NCI-H446 treated with DMSO at 0.1 percent for 48 hours (cell line): ENCODE measurements at places on chromosomes 6 and 20.

- no peak for DNase-seq
These were observed 37.8 kb downstream of the CPXM1 start for GRCh38 chr20:2762578-2763131.

DNA sequence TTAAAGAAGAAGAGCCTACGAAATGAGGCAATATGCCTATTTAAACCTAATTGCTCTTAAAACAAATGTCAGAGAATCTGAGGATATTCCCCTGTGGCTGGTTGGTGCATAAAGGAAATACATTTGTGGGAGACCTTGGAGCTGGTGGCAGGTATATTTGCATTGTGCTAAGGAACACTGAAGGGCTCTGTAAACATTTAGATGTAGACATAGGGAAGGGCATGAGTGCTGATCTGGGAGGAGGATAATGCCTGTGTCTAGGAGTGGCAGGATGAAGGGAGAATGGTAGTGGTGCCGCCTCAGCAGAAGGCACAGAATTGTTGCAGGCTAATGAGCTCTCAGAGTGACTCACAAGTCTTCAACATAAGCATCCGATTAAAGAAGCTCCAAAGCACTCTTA lies 85.8 kb downstream of the CD164 start:
- DNase-seq: no peak

- no peak for DNase-seq
These were observed 24.2 kb downstream of the PDRG1 start for GRCh38 chr20:31927627-31928159.

DNA sequence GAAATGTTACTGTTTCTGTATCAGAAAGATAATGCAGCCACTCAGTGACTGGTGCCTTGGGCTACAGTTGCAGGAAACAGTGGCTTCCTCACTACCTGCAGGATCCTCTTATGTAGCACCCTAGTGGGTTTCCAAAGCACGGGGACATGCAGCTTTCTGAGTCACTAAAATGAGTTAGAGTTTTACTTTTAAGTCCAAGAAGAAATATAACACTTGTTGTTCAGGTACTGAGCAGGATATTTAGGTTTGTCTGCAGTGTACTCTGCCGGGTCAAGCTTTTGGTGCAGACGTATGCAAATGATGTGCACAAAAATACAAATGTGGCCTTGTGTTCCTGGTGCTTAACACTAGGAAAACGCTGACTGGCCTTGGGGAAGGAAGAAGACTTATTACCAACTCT lies 22.0 kb downstream of the ACSS1 start:
- no peak for DNase-seq

- DNase-seq: no peak
These were observed 67.7 kb upstream of the SRSF6 start for GRCh38 chr20:43389839-43390626.

GRCh38 chr20:33862709-33863403 lies 51.7 kb downstream of the CHMP4B start:
- DNase-seq: no peak

- DNase-seq: no peak
These were observed 59.7 kb upstream of the MYB start for GRCh38 chr6:135121434-135121833.

DNA sequence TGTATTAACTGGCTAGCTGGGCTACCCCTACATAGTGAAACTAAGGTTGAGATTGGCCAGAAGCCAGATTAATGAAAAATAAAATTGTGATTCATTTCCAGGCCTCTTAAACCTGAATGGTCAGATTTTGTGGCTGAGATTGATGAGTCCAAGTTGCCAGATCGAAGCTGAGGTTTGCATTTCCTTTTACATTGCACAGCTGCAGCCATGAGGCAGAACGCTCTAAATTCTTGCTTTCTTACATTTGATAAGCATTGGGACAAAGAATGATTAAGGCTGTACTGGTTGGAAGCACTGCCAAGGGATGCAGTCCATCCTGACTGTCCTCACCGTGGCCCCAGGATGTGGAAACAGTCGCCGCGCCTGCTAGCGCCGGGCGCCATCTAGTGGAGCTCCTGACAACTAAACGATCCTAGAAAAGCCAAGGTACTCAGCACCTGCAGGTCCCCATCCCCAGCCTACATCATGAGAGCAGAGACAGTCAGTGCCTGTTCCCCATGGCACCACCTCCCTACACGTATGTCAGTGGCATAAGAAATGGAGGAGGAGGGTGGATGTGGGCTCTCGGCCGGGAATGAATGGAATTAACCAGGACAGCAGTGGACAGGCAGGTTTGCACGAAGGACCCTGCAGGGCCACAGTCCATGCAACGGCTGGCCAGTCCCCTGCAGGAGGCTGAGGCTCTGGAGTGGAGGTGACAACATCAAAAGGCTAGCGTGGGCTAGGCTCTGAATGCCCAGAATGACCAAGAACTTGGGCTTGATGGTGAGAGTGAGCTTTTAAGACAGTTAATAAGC lies 19.0 kb downstream of the PXDC1 start:
- peak; percentile 33 for DNase-seq

GRCh38 chr6:4059115-4059777 lies 19.7 kb downstream of the FAM217A start:
- DNase-seq: no peak

DNA sequence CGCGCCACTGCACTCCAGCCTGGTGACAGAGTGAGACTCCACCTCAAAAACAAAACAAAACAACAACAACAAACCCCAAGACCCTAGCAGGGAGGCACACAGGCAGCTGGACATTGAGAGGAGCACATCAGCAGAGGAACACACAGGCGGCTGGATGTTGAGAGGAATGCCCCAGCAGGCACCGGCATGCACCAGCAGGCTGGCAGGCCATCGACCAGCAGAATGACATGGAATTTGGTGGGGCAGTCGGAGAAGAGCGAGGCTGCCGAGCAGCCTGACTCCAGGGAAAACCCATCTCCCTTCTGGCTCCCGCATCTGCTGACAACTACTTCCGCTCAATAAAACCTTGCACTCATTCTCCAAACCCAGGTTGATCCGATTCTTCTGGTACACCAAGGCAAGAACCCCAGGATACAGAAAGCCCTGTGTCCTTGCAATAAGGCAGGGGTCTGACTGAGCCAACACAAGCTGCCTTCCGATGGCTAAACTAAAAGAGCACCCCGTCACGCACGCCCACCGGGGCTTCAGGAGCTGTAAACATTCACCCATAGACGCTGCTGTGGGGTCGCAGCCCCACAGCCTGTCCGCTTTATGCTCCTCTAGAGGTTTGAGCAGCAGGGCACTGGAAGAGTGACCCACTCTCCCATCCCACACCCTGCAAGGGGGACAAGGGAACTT lies 60.2 kb downstream of the SLC22A23 start:
- DNase-seq: no peak
